ENCODE measurements at places on chromosomes 12 and 14. TPM values are rescaled to one million over a fixed set of nuclear protein-coding genes. Genes with fewer than 3 reads are reported as not detected.

- DNase-seq = peak; percentile 52
Measured at GRCh38 chr12:132771126-132771838, 9.7 kb upstream of the ANKLE2 start.

DNA sequence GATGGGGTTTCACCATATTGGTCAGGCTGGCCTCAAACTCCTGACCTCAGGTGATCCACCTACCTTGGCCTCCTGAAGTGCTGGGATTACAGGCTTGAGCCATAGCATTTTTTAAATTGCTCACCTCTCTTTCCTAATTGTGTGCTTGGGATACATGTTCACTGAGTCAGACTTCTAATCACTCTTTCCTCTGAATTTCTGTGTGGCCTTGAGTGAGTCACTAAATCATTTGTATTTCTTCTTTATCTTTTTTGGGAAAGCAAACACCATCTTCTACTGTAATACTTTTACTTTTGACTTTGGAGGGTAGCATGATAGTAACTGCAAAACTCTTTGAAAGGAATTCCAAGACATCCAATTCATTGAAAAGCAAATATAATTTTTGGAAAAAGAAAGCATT is 60.8 kb downstream of the FLRT2 start:
- DNase-seq = no peak

- no peak for DNase-seq
Measured at GRCh38 chr12:84767079-84767478, 145.5 kb downstream of the SLC6A15 start.

GRCh38 chr12:124210991-124211577 is 83.8 kb upstream of the RFLNA start:
- no peak for DNase-seq

- no peak for DNase-seq
Measured at GRCh38 chr14:51871846-51872245, 11.4 kb downstream of the GNG2 start.

GRCh38 chr14:31038521-31039166 is 12.5 kb upstream of the STRN3 start:
- DNase-seq = no peak

- DNase-seq = no peak
Measured at GRCh38 chr14:74571441-74571841, 40.6 kb downstream of the LTBP2 start.

- no peak for DNase-seq
Measured at GRCh38 chr12:124040291-124040690, 67.3 kb downstream of the ZNF664 start.

GRCh38 chr14:64573109-64573508 is 23.3 kb downstream of the PPP1R36 start:
- DNase-seq = no peak

DNA sequence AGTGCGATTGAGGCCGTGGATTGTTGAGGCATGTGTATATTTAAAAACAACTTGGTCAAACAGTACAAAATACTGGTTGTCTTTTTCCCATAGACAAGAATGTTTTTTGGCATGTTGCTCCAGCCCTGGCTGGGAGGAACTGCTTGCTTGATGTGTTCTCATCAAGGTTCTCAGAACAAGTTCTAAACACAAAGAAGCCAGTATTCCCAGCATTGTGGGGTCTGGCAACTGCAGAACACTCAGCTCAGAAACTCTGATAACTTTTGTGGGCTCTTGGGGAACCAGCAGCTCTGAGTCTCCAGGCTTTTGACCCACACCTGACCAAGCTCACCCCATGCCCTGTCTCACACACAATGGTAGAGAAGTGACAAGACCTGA is 27.1 kb upstream of the DICER1 start:
- no peak for DNase-seq

PMEL gene
- total RNA-seq = 0.25 TPM

COA8 gene
- total RNA-seq = 42.9 TPM

Measured in activated naive CD8-positive, alpha-beta T cell treated with anti-CD3 and anti-CD28 coated beads for 36 hours (primary cell).